MCF 10A (cell line): ENCODE measurements at places on chromosomes 5 and 9. TPM values are rescaled to one million over a fixed set of nuclear protein-coding genes. Genes with fewer than 3 reads are reported as not detected.

Gene MZB1
- not detected in 2 replicates for total RNA-seq

Gene PDZD2
- 22.6 and 23.0 TPM in 2 replicates for total RNA-seq

Gene GM2A
- 28.9 and 36.1 TPM in 2 replicates for total RNA-seq

Gene CDX1
- total RNA-seq = not detected in 2 replicates

Gene OR1Q1
- total RNA-seq = not detected in 2 replicates

DNA sequence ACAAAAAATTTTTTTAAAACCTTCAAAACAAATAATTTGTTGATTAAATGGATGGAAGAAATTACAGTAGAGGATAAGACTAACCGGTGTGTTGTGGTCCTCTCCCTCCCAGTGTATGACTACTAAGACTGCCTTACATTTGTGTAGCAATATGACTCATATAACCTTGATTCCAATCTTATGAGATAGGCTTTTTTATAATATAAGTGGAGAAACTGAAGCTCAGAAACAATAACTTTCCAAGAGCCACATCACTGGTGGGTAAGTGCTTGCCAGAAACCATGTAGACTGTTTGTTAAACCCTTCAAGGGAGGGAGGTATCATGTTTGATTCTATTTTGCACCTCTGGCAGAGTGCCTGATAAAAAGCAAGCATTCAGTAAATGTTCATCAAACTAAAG lies 47.5 kb downstream of the NLN start:
- H3K27ac ChIP-seq = no peak overlapping the region
- peaks cover 17% of the 10 kb centered on the region for H3K36me3 ChIP-seq
- H3K27me3 ChIP-seq = no peaks in the 10 kb centered on the region
- no peak overlapping the region for H3K4me3 ChIP-seq
- peak; percentile 50 for DNase-seq

DNA sequence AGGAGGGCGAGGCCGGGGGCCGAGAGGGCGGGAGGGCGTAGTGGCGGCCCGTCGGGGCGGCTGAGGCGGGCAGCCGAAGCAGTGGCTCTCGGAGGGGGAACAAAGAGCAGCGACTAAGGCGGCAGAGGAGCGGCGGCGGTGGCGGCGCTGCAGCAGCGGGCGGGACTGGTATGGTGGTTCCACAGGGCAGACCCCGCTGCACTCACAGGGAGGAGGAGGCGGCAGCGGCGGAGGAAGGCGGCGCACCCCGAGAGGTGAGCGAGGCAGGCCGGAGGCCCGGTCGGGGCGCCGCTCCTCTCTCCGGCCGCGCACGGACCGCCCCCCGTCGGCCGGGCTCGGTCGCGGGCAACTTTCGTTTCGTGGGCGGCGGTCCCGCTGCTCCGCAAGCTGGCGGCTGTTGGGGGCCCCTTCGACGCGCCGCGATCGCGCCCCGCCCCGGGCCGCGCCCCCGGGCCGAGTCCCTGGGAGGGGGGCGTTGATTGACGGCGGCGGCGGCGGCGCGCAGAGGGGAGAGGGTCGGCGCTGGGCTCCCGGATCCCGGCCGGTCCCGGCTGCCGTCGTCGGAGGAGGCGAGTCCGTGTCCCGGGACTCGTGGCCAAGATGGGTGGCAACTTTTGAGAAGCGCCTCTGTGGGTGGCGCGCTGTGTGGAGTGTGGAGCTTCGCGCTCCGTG lies 467 bp downstream of the CNOT6 start:
- H3K27me3 ChIP-seq = no peaks in the 10 kb centered on the region
- H3K36me3 ChIP-seq = peaks cover 22% of the 10 kb centered on the region
- peak overlapping the region; percentile 95 for H3K27ac ChIP-seq
- peak; percentile 40 for DNase-seq
- peak overlapping the region; percentile 80 for H3K4me3 ChIP-seq
- peaks cover 35% of the 10 kb centered on the region for H3K4me1 ChIP-seq

DNA sequence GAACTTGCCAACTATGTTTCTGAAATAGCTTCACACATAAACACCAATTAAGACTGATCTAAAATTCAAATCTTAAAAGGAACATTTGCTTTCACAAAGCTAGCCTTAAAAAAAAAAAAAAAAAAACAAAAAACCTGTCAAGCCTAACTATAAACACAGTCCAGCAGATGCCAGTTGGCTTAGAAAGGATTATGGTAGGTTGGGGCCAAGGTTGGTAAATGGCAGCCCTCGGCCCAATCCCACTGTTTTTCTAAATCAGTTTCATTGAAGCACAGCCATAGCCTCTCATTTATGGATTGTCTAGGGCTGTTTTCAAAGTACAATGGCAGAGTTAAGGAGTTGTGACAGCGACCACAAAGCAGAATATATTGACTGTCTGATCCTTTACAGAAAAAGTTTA lies 75.7 kb upstream of the FRRS1L start:
- no peaks in the 10 kb centered on the region for H3K27me3 ChIP-seq
- peaks cover 34% of the 10 kb centered on the region for H3K36me3 ChIP-seq
- DNase-seq = no peak
- no peak overlapping the region for H3K27ac ChIP-seq
- no peak overlapping the region for H3K4me3 ChIP-seq

DNA sequence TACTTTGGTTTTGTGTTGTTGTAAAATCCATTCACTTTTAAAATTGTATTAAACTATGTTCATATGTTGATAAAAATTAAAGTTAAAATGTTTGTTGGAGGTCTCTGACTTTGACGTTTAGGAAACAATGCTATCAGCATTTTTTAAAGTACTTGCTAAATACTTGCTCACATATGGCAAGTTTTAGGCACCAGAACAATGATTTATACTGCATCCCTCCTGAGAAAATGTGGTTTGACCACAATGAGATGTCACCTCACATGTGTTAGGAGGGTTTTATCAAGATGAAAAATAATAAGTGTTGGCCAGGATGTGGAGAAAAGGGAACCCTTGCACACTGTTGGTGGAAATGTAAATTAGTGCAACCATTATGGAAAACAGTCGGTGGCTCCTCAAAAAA lies 180.8 kb downstream of the HSD17B3 start:
- no peak overlapping the region for H3K4me3 ChIP-seq
- H3K4me1 ChIP-seq = peaks cover 5% of the 10 kb centered on the region
- H3K27me3 ChIP-seq = peaks cover 42% of the 10 kb centered on the region
- no peak for DNase-seq
- H3K27ac ChIP-seq = no peak overlapping the region
- H3K36me3 ChIP-seq = no peaks in the 10 kb centered on the region

- no peak for DNase-seq
- no peaks in the 10 kb centered on the region for H3K36me3 ChIP-seq
- H3K4me1 ChIP-seq = peaks cover 23% of the 10 kb centered on the region
- peak overlapping the region; percentile 81 for H3K27ac ChIP-seq
- peak overlapping the region; percentile 57 for H3K4me3 ChIP-seq
These were observed 169.2 kb downstream of the AUH start for GRCh38 chr9:91192381-91193086.

DNA sequence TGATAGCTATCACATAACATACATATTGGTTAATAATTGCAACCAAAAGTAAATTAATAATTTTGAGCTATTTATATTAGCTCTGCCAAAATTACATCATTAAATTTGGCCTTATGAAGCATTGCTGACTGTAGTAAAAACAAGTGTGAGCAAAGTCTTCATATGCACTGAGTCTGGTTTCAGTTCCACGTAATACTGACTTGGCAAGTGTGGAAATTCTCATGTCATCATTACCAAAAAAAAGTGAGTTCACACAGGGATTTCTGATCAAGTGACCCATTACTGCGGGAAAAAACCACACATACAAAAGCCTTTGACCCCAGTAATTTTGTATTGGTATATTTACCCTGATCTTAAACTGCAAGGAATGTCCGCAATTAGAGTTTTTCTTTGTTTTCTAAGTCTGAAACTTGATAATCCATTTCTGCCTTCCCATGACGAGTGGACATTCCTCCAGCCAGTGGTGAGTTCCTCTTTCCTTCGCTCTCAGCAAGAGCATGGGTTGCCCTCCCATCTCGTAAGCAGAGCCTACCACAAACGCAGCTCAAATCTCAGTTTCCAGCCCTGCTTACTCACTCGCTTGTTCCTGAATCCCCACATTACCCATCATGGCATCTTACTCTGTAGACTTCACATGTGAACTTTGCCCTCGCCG lies 220.2 kb upstream of the DMRT1 start:
- no peak overlapping the region for H3K4me3 ChIP-seq
- H3K27me3 ChIP-seq = no peaks in the 10 kb centered on the region
- peaks cover 10% of the 10 kb centered on the region for H3K4me1 ChIP-seq
- no peak overlapping the region for H3K27ac ChIP-seq
- DNase-seq = no peak

- H3K27ac ChIP-seq = no peak overlapping the region
- H3K4me1 ChIP-seq = no peaks in the 10 kb centered on the region
- peaks cover 10% of the 10 kb centered on the region for H3K36me3 ChIP-seq
These were observed 10.4 kb downstream of the ENHO start for GRCh38 chr9:34512131-34513078.
